ENCODE measurements at places on chromosomes 12 and 14. TPM values are rescaled to one million over a fixed set of nuclear protein-coding genes. Genes with fewer than 3 reads are reported as not detected.

- no peak for DNase-seq
Measured at GRCh38 chr14:57058319-57058718, 210.4 kb downstream of the EXOC5 start.

DNA sequence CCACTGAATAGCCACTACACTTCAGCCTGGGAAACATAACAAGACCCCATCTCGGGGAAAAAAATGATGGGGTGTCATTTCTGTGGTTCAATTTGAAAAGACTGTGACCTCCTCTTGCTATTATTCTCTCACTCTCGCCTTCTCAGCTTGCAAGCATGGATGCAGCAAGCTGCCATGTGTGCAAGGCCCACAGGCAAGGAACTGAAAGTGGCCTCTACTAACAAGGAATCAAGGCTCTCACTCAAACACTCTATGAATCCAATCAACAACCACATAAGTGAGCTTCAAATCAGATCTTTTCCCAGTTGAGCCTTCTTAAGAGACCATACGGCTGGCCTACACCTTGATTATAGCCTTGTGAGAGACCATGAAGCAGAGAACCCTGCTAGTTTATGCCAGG is 17.9 kb upstream of the DHRS7 start:
- no peak for DNase-seq

GRCh38 chr12:85089792-85090191 is 53.6 kb downstream of the LRRIQ1 start:
- no peak for DNase-seq

DNA sequence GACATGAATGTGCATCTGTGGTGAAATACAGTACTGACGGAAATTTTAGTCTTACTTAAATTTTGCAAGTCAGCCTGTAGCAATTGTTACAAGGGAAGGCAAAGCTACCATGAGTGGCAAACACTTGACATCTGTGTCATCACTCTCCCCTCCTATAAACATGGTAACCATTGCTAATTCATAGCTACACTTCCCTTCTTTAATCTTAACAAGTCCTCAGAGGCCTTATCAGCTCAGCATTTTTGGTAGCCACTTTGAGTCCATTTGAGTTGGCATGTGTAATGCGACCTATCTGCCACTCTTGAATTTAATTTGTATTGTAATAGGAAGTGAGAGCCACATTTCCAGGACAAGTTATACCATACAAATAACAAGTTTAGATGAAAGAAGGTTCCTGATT is 218.1 kb downstream of the RMST start:
- DNase-seq = no peak

DNA sequence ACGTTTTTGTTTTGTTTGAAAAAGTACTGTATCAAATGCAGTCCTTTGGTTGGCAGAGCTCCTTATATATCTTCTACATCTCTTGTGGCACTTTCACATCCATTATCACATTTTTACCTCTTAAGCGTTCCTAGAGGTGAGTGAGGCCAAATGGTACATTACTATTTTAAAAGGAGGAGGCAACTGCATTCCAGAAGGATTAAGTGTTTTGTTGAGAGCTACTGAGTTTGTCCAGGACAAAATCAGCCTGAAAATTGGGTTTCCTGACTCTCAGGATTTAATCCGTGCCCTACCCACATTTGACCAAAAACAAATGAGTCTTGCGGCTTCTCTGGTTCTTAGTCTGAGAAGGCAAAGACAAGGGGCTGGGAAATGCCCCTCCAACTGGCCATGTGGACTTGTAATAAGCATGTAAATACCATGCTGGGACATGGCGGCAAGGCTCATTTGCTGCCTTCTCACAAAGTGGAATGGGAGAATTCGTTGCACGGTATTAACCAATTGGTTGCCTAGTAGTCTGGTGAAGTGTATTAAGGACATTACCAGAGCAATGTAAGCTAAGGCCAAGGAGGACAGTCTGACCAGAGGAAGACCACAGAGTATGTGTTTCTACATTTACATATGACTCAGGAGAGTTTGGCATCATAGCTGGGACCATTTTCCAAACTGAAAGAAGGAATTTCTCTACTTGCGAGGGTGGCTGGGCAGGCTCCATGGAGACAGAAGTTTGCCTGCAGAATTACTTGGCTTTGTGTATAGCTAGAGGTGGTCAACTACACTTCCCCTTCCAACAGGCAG is 175.8 kb upstream of the PLXNC1 start:
- no peak for DNase-seq

DNA sequence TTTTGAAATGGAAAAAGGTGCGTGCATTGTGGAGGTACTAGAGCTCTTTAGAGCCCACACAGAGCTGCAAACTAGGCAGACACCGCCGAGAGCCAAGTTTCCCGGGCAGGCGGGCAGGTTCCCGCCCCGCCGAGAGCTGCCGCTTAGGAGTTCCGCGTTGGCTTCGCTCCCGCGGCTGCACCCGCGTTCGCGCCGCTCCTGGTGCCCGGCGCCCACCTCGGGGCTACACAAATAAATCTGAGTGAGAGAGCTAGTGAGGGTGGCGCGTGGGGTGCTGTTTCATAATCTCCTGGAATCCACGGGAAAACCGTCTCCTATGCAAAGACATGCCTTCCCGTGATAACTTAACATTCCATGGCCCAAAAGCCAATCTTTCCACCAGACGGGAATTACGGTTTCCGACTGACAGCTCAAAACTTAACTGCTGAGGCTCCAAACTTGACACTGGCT is 645 bp downstream of the KITLG start:
- DNase-seq = no peak

GRCh38 chr14:73261520-73262426 is 24.5 kb downstream of the PAPLN start:
- DNase-seq = no peak

- no peak for DNase-seq
Measured at GRCh38 chr12:26713885-26714383, 119.1 kb downstream of the ITPR2 start.

- DNase-seq = peak; percentile 54
Measured at GRCh38 chr14:65333943-65334687, 78.4 kb upstream of the FUT8 start.

DNA sequence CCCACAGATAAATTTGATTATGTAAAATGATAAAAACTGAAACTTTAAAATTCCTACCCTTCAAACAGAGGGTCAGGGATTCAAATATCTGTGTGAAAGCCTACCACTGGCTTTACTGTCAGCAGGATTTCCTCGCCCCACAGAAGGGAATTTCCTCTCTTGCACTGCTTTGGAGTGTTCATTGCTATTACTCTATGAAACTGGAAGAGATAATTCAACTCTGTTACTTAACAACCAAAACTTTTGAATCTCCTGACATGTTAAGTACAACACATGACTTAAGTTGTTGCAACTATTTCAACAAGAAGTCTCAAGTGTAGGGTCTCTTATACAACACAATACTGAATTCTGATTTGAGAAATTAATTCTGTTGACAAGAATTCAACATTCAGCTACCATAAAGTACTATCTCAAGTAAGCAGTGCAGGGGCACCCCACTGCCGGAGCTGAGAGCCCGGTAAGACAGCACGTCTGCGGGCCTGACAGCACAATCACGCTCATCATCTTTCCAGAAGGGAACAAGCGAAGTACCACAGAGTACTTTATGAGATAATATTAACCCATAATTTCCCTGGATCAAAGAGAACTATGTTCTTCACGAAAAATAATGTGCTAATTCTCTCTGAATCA is 22.9 kb downstream of the DICER1 start:
- DNase-seq = no peak

DNA sequence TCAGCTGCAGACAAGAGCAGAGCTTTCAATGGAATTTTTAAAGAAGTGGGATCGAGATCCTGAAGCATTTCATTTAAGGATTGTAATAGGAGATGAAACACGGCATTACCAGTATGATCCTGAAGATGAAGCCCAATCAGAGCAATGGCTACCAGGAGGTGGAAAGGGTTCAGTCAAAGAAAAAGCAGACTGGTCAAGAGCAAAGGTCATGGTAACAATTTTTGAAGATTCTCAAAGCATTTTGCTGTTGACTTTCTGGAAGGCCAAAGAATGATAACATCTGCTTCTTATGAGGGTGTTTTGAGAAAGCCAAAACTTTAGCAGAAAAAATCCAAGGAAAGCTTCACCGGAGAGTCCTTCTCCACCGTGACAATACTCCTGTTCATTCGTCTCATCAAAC is 204.3 kb upstream of the EEA1 start:
- no peak for DNase-seq

DNA sequence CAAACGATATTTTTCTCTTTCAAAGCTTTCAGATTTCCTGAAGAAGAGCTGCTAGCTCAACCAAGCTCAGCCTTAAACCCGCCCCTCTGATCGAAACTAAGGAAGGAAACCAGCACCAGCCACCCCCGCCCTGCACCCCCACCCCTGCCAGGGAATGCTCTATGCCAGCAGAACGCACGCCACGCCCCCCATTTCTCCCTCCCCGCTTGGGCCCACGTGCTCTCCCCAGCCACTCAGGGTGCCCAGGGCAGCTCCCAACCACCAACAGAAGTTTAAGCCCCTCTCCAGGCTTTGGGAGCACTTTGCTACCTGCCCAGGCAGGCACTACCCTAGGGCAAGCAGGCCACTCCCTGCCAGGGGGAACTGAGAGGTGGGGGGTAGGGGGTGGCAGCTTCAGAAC is 18.8 kb upstream of the KRT78 start:
- DNase-seq = peak; percentile 84

DNA sequence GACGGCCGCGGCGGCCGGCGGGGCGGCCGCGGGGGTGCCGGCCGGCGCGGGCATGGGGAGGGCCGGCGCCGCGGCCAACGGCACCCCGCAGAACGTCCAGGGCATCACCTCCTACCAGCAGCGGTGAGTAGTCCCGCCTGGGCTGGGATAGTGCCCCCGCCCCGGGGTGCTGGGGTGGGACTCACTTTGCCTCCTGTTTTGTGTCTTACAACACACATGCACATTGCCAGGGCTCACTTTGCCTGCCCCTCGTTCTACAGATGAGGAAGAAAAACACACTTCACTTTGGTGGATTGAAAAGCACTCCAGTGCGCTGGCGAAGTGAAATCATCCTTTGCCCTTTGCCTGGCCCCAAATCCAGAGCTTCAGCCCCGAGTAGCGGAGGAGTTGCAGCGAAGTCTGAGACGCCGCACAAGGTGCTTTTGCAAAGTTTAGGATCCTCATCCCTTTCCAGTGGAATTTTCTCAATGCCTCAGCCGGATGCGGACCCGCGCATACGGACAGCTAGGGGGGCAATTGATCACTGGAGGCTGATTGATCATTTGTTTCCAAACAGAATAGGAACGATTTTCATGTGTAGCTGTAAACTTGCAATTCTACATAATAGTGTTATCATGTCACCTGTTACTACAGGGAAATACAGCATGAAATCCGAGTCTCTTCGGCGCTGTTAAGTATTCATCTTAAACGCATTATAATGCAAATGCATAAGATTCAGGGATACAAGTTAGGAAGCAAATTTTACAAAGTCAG is 3.6 kb upstream of the NPAS3 start:
- no peak for DNase-seq

GRCh38 chr12:105257321-105257728 is 21.4 kb upstream of the APPL2 start:
- no peak for DNase-seq

GRCh38 chr14:68501614-68502052 is 291.2 kb downstream of the ZFP36L1 start:
- DNase-seq = no peak

GRCh38 chr14:102154821-102155549 is 15.3 kb downstream of the WDR20 start:
- no peak for DNase-seq

DNA sequence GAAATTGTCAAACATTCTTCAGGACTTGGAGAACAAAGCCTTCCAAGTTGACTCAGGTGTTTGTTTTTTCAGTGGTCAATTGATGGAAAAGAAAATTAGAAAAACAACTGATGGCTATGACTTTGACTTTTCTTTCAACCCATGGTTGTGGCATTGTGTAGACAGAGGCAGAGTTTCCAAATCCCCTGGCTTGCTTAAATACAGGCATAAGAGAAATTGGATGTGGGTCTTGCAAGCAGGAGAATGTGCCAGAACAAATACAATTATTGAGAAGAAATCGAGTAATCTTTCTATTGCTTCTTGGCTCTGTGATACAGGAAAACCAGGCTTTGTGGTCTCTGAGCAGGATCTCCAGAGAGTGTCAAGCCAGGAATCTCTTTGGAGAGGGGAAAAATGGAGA is 40.9 kb upstream of the FRMD6 start:
- no peak for DNase-seq

DNA sequence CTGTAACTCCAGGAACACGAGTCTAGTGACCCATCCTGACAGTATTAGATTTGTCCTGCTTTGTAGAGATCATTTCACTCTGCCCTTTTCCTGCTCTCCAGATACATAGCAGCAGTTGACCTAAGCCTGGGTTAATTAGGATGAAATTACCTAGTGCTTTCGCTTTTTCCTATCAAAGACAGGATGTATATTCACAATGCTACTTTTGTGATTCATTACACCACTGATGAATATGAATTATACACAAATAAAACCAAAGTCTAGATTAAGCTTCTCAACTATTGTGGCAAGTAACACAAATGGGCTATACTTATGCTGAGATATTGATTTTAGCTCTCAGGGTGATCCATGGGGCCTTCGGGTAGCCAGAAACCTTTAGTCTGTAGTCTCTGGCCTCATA is 17.9 kb downstream of the CERS5 start:
- no peak for DNase-seq

GRCh38 chr14:77988096-77988870 is 181.9 kb upstream of the NRXN3 start:
- DNase-seq = no peak

- no peak for DNase-seq
Measured at GRCh38 chr14:30058401-30058800, 130.8 kb upstream of the PRKD1 start.

- no peak for DNase-seq
Measured at GRCh38 chr12:8742501-8742900, 44.7 kb downstream of the RIMKLB start.

DNA sequence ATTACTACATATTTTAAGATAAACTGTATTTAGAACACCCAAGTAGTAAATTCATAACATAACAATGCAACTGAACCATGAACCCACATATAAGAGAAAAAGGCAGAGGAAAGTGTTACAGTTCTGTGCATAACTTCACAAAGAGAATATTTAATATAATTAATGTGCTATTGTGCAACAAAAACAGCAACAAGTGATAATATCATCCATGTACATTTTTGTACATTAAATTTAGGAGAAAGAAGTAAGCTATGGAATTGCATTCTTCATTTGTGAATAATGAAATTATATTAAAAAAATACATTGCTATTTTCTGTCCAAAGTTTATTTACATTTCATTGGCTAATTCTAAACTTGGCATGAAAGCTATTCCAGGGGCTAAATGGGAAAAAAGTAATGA is 72.6 kb downstream of the PLEKHG7 start:
- DNase-seq = no peak

- DNase-seq = no peak
Measured at GRCh38 chr12:47267571-47267970, 187.8 kb upstream of the AMIGO2 start.

GRCh38 chr14:35988972-35989690 is 163.0 kb downstream of the BRMS1L start:
- DNase-seq = no peak

LBHD2 gene
- total RNA-seq = not detected

BAG5 gene
- total RNA-seq = 29.9 TPM

WSCD2 gene
- 0.46 TPM for total RNA-seq

FLRT2 gene
- 7.5 TPM for total RNA-seq

ZCRB1 gene
- 31.3 TPM for total RNA-seq

POMT2 gene
- total RNA-seq = 15.9 TPM

GLT1D1 gene
- not detected for total RNA-seq

GLT8D2 gene
- total RNA-seq = 5.0 TPM

KLRB1 gene
- 3.2 TPM for total RNA-seq

MRPS35 gene
- total RNA-seq = 59.1 TPM

AQP2 gene
- not detected for total RNA-seq

KLRC1 gene
- total RNA-seq = 1.0 TPM

ITPR2 gene
- 31.3 TPM for total RNA-seq

ADAMTS20 gene
- not detected for total RNA-seq

MYH6 gene
- not detected for total RNA-seq

All from left colon (tissue), 2 donors.